ENCODE measurements at places on chromosomes 7 and 10.

DNA sequence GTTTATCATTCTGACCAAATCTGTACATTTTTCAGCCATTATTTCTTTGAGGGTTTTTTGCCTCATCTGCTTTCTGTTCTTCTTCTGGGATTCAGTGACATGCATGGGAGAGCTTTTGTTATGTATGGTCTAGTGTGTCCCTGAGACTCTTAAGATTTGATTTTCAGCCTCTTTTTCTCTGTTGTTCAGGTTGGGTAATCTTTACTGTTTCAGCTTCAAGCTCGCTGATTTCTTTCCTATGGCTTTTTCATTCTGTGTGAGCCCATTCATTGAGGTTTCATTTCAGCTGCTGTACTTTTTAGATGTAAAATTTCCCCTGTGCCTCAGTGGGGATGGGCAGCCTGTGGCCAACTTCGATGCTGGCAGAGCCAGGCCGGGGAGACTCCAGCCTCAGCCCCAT lies 38.1 kb downstream of the FOXK1 start:
- DNase-seq: no peak

DNA sequence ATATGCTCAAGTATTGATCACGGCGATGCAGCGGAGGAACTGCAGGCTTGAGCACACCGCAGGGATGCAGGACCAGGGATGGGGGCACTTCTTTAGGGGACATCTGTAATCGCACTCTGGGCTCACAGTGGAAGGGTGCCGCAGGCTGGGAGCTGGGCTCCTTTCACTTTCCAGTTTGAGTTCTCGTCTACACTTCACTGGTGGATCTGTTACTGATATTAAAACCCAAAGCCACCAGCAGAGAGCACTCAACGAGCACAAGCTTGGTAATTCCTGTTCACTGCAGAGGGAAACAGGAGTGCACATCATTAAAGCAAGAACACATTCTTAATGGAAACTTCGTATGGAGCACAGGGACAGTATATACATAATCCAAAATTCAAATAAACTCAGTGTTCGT lies 91.3 kb downstream of the PARD3 start:
- DNase-seq: no peak

- peak; percentile 7 for DNase-seq
Observed at GRCh38 chr10:59678884-59679301, 30.8 kb downstream of the SLC16A9 start.

GRCh38 chr10:74936577-74937265 lies 110.3 kb downstream of the KAT6B start:
- DNase-seq: no peak

- DNase-seq: no peak
Observed at GRCh38 chr10:13739183-13739582, 152.4 kb downstream of the PRPF18 start.

- no peak for DNase-seq
Observed at GRCh38 chr7:36967387-36967786, 243.1 kb upstream of the AOAH start.

DNA sequence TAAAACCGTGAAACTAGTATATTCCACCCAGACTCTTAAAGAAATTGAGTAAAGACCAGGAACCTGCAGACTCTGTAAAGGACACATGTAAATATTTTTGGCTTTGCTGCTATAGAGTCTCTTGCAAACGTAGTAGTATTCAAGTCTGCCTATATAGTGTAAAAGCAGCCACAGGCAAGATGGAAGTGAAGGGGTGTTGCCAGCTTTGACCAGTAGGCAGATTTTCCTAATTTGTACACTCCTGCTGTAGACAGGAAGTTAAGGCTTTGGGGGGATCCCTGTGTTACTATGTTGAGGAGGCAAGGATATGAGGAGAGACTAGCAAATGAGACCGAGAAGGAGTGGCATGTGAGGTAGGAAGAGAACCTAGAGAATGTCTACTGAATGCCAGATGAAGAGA lies 27.7 kb downstream of the WAC start:
- DNase-seq: no peak

DNA sequence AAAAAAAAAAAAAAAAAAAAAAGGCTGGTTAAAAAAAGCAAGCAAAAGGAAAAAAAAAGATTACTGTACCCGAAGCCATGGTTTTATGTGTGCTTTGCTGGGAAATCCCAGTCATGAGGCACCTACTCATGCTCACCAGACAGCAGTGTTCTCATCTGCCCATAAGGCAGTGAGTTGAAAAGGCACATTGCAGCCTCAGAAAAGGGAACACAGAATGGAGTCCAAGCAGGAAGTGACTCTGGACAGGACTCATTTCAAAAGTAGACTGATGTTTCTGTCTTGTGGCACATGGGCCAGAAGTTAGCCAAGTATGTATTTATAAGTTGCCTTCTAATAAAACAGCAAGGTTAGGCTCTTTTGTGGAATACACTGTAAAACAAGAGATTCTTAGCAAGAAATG lies 40.2 kb downstream of the PDSS1 start:
- peak; percentile 74 for DNase-seq

DNA sequence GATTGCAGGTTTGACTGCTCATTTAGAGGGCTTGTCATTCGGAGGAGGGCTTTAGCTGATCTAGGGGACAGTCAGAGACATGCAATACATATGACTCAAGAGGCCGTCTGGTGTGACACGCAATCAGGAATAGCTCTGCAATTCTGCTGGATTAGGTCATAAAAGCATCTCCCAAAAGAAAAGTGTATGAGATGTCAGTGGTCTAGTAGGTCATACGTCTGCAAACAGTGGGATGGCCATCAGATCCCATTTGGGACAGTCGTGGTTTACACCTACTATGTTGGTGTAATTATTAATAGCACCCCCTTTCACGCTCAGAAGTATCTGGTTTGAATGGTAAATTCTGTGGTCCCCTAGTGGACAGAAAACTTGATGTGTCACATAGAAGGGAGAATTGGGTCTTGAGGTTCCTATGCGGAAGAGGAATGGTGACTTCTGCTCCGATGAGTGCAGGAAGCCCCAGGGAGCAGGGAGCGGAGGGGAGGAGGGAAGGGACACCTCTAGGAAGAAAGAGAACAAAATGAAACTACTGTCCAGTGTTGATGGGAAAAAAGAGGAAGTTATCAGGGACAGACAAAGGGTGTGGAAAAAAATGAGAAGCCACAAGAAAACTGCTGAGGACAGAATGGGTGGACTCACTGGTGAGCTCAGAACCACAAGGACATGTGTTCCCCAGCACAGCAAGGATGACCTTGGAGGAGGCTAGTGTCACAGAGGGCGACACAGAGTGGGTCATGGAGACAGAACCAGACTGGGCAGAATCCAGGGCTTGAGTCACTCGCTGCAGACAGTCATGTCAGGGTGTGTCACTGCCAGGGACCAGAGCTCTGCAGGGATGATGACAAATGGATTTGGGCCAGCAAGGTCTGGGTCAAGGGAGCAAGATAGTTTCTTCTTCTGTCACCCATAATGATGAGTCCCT lies 59.9 kb downstream of the MAP3K8 start:
- no peak for DNase-seq

DNA sequence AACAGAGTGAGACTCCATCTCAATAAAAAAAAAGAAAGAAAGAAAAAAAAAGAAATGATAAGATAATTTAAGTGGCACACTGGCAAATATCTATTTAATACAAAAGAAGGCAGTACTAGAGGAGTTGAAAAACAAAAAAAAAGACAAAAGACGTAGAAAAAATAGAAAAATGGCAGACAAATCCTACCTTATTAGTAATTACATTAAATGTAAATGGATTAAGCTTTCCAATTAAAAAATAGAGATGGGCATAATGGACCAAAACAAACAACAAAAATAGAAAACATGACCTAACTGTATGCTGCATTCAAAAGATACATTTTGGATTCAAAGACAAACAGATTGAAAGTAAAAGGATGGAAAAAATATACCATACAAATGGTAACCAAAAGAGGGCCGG lies 5.3 kb upstream of the PARP12 start:
- DNase-seq: no peak

GRCh38 chr10:96310321-96310669 lies 6.1 kb downstream of the DNTT start:
- DNase-seq: no peak

GRCh38 chr7:3594901-3595300 lies 293.8 kb downstream of the SDK1 start:
- DNase-seq: no peak

DNA sequence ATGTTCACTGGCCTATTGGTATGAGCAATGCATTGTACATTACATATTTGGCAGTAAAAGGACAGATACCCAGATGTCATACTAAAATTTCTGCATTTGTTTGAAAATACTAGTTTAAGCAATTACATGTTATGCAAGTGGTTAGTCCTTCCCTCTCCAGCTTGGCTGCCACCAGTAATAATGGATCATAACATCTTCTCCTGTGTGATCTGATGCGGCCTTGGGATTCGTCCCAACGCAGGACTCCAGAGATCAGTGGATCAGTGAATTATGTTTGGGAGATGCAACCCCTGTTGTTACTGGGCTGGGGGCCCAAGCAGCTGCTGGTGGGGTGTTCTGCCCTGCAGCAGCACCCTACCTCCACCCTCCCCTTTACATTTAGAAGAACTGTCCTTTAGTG lies 11.2 kb upstream of the PDK4 start:
- DNase-seq: no peak

- DNase-seq: no peak
Observed at GRCh38 chr7:141416650-141417270, 134.4 kb upstream of the AGK start.

DNA sequence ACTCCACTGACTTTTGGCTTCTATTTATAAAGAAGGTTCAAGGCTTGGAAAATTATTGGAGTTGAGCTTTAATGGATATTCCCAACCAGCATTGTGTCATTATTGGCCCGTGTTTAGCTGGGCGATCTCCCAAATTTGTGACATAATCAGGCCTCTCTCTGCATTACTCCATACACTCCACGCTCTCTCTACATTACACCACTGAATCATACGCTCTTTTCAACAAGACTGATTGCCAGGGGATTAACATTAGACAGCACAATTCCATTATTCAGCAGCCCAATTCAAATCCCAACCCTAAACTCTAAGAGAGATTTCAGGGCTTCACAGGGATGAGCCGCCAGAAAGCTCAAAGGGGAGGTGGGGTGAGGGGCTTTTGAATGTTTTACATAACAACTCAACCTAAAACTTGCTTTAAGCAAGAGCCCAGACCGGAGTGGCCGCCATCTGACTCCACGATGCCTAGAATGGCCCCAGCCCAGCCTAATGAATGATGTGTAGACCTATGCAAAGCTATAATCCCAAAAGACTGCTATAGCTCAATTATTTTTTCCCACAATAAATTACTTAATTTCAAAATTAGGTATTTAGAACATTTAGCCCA lies 61.8 kb downstream of the FGFR2 start:
- no peak for DNase-seq

GRCh38 chr10:23886355-23886754 lies 322.6 kb upstream of the KIAA1217 start:
- DNase-seq: no peak

DNA sequence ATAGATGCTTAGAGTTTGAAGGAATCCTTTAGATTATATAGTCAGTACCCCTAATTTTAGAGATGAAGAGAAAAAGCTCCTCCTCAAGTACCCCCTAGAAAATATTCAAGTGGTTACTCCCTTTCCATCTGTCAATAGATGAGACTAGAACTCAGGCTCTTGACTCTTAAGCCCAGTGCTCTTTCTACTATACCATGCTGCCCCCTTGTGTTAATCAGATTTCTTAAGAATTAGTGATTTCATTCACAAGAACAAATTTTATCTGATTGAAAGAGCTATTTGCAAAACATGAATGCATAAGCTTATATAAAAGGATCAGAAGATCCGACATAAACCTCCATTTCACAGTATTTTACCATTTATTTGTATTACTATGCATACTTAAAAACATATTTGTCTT lies 179.3 kb downstream of the TFEC start:
- DNase-seq: no peak

- no peak for DNase-seq
Observed at GRCh38 chr10:27673065-27673464, 72.6 kb downstream of the MKX start.

GRCh38 chr10:23364378-23364777 lies 19.8 kb upstream of the C10orf67 start:
- no peak for DNase-seq

- DNase-seq: no peak
Observed at GRCh38 chr7:1041551-1042491, 2.5 kb upstream of the GPR146 start.

GRCh38 chr7:83455612-83456011 lies 193.3 kb downstream of the SEMA3E start:
- DNase-seq: no peak

GRCh38 chr10:43145311-43145710 lies 7.1 kb downstream of the CSGALNACT2 start:
- no peak for DNase-seq

DNA sequence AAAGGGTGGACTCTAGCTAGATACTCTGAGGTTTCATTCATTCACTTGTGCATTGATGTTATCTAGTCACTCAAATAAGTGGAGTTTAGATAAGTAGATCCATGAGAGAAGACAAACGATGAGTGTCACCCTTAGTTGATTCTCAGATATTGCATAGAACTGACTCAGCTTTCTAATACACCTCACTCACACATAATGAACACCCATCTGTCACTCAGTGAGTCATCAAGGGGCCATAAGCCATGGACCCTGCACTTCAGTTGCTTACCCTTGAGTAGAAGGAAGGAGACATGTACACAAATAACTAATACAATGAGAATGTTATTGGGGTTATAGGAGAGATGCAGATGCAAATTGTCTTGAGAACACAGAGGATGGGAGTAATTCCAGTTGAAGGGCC lies 163.8 kb downstream of the SORCS3 start:
- no peak for DNase-seq

- DNase-seq: no peak
Observed at GRCh38 chr7:50782375-50783208, at the start of gene GRB10. Gene GRB10 (minus strand): TSS chr7:50782896. CDS start chr7:50732322, 50,574 bp downstream.

GRCh38 chr7:47581438-47581803 lies 490 bp downstream of the TNS3 start:
- no peak for DNase-seq

DNA sequence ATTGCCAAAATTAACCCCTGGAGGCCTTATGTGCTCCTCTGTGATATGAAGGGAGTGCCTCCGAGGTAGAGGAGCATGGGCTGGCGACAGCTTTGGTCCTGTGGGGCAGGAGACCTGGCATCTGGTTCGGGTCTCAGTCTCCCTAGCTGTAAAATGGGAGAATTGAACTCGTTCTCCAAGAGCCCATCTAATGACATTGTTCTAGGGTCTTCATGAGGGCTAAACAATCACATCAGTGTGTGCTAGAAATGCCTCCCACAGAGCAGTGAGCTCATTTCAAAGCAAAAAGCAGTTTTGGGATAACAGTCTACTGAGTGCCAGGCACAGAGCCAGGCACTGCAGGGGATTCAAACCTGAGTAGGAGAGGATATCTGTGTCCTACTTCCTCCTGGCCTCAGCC lies 248.0 kb downstream of the RPS24 start:
- DNase-seq: no peak
